Type B pancreatic cell (in vitro differentiated cells): ENCODE measurements at places on chromosomes 16 and 17.

DNA sequence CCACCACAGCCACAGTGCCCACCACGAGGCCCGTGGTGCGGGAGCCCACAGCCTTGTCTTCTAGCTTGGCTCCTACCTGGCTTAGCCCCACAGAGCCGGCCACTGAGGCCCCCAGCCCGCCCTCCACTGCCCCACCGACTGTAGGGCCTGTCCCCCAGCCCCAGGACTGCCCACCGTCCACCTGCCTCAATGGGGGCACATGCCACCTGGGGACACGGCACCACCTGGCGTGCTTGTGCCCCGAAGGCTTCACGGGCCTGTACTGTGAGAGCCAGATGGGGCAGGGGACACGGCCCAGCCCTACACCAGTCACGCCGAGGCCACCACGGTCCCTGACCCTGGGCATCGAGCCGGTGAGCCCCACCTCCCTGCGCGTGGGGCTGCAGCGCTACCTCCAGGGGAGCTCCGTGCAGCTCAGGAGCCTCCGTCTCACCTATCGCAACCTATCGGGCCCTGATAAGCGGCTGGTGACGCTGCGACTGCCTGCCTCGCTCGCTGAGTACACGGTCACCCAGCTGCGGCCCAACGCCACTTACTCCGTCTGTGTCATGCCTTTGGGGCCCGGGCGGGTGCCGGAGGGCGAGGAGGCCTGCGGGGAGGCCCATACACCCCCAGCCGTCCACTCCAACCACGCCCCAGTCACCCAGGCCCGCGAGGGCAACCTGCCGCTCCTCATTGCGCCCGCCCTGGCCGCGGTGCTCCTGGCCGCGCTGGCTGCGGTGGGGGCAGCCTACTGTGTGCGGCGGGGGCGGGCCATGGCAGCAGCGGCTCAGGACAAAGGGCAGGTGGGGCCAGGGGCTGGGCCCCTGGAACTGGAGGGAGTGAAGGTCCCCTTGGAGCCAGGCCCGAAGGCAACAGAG lies 10.5 kb downstream of the VASN start:
- peaks cover 18% of the 10 kb centered on the region for H3K4me1 ChIP-seq
- H3K4me3 ChIP-seq, result no peak overlapping the region
- DNase-seq, result no peak
- H3K27ac ChIP-seq, result no peak overlapping the region

GRCh38 chr17:2994441-2994840 lies 69.0 kb downstream of the OR1D5 start:
- H3K27me3 ChIP-seq, result no peaks in the 10 kb centered on the region
- no peak overlapping the region for H3K27ac ChIP-seq

GRCh38 chr16:22358000-22358399 lies 16.4 kb downstream of the CDR2 start:
- peaks cover 10% of the 10 kb centered on the region for H3K4me1 ChIP-seq
- no peak for DNase-seq
- H3K36me3 ChIP-seq, result peaks cover 21% of the 10 kb centered on the region

DNA sequence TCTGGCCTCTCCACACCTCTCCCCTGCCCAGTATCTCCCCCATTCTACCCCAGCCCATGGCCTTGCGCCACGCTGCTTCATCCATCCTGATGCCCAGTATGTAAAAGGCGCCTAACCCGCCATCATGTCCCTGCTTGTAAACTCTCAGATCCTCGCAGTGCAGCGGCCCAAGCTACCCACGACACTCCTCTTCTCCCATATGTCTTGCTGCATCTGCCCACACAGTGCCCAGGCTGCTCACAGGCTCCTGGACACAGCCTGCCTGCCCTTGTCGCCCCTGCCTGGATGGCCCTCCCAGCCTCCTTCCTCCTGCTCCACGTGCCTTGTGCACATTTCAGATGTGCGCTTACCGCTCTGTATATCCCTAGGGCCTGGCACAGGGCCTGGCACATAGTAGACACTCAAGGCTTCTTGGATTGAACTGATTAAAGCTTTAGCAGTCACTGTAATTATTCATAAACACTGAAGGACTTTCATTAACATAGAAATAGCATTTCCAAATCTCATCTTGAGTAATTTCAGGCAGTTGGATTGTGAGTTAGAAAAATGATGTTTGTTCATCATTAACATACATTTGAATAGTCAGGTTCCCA lies 129.1 kb downstream of the CLEC16A start:
- H3K27ac ChIP-seq, result no peak overlapping the region
- DNase-seq, result no peak
- peaks cover 24% of the 10 kb centered on the region for H3K36me3 ChIP-seq
- H3K27me3 ChIP-seq, result no peaks in the 10 kb centered on the region
- H3K4me1 ChIP-seq, result peaks cover 40% of the 10 kb centered on the region

DNA sequence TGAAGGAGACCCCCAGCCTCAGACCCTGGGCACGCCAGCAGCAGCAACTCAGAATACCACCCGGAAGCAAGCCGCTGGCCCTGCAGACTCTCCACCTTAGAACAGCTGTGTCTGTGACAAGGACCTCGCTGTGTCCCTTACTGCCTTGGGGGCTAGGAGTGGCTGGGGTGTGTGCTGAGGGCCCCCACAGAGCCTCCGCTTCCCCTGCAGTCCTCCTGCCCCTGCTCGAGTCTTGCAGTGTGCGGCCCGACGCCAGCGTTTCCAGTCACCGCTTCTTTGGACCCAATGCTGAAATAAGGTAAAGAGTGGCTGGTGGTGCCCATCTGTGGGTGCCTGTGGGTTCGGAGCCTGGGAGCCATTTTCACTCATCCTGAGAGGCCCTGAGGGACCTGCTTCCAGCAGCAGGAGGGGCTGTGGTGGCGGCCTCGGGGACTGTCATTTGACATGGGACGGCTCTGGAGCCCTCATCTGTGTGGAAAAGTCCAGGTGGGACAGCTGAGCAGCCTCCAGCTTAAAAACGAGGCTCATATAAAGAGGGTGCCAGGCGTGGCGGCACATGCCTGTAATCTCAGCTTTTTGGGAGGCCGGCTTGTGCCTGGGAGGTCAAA lies 14.7 kb upstream of the MC1R start:
- H3K27ac ChIP-seq, result peak overlapping the region; percentile 80
- DNase-seq, result no peak
- no peaks in the 10 kb centered on the region for H3K27me3 ChIP-seq

GRCh38 chr16:80997964-80998620 lies 8.6 kb downstream of the CMC2 start:
- H3K4me1 ChIP-seq, result peaks cover 12% of the 10 kb centered on the region
- peaks cover 11% of the 10 kb centered on the region for H3K36me3 ChIP-seq
- H3K27me3 ChIP-seq, result no peaks in the 10 kb centered on the region
- no peak overlapping the region for H3K27ac ChIP-seq
- no peak for DNase-seq

DNA sequence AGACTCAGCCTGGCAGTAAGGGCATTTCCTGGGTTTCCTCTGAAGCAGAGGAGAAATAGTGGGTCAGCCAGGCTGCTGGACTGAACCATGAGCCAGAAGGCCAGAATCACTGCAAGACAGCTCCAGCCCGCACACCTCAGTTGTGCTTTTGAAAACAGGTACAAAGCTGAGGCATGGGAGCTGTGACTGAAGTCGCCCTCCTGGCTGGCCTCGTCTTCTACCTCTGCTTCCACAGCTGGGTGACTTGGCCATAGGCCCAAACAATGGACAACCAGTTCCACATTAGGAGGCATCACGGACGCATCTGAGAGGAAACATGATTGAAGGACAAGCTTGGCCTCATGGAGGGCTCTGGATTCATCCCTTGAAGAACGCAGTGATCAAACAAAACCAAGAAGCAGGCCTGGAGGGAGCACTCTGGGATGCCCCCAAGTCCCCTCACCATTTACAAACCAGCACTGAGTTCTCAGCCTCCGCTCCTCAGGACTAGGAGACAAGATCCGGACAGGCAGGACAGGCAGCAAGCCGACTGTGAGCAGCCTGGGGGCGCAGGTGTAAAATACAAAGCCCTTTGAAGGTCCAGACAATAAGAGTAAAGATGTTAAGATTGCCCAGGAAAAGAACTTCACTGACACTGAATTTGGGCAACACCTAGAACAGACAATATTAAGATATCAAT lies 68.7 kb downstream of the N4BP1 start:
- peaks cover 8% of the 10 kb centered on the region for H3K36me3 ChIP-seq
- H3K4me1 ChIP-seq, result peaks cover 5% of the 10 kb centered on the region
- no peak overlapping the region for H3K4me3 ChIP-seq
- no peaks in the 10 kb centered on the region for H3K27me3 ChIP-seq
- peak overlapping the region; percentile 29 for H3K27ac ChIP-seq

- H3K36me3 ChIP-seq, result no peaks in the 10 kb centered on the region
- peaks cover 45% of the 10 kb centered on the region for H3K27me3 ChIP-seq
- no peak overlapping the region for H3K4me3 ChIP-seq
- peak; percentile 52 for DNase-seq
- H3K4me1 ChIP-seq, result peaks cover 16% of the 10 kb centered on the region
- no peak overlapping the region for H3K27ac ChIP-seq
These were observed 3.6 kb upstream of the CCL1 start for GRCh38 chr17:34366529-34367107.

DNA sequence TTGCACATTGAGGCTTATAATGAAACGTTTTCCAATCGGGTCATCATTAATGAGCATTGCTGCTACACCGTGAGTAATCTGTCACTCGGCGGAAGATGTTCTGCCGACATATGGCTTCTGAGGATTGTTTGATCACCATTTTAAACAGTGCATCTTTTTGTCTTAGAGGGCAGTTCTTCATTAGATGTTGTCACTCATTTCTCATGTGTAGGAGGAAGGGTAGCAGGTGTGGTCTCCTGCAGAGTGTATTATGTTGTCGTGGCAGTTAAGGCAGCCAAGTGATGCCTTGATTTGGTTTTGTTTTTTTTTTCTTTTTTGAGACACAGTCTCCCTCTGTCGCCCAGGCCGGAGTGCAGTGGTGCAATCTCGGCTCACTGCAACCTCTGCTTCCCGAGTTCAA lies 50.5 kb downstream of the SEC14L1 start:
- no peak for DNase-seq
- no peaks in the 10 kb centered on the region for H3K4me1 ChIP-seq
- no peak overlapping the region for H3K27ac ChIP-seq
- no peak overlapping the region for H3K4me3 ChIP-seq
- H3K36me3 ChIP-seq, result peaks cover 38% of the 10 kb centered on the region
- H3K27me3 ChIP-seq, result no peaks in the 10 kb centered on the region

- H3K36me3 ChIP-seq, result peaks cover 5% of the 10 kb centered on the region
- DNase-seq, result no peak
- no peaks in the 10 kb centered on the region for H3K27me3 ChIP-seq
- peaks cover 4% of the 10 kb centered on the region for H3K4me1 ChIP-seq
- no peak overlapping the region for H3K4me3 ChIP-seq
- no peak overlapping the region for H3K27ac ChIP-seq
These were observed 39.0 kb downstream of the SMURF2 start for GRCh38 chr17:64622931-64623654.

GRCh38 chr17:61130330-61130729 lies 269.3 kb upstream of the TBX2 start:
- peaks cover 61% of the 10 kb centered on the region for H3K4me1 ChIP-seq
- DNase-seq, result no peak
- no peak overlapping the region for H3K4me3 ChIP-seq

- no peak overlapping the region for H3K27ac ChIP-seq
- DNase-seq, result no peak
- no peaks in the 10 kb centered on the region for H3K36me3 ChIP-seq
- no peaks in the 10 kb centered on the region for H3K4me1 ChIP-seq
These were observed 24.7 kb upstream of the ZNF469 start for GRCh38 chr16:88358023-88358420.

GRCh38 chr16:79163691-79164387 lies 436.7 kb downstream of the MAF start:
- DNase-seq, result no peak
- H3K27ac ChIP-seq, result no peak overlapping the region
- peaks cover 26% of the 10 kb centered on the region for H3K4me1 ChIP-seq
- peak overlapping the region; percentile 35 for H3K4me3 ChIP-seq
- H3K36me3 ChIP-seq, result no peaks in the 10 kb centered on the region

DNA sequence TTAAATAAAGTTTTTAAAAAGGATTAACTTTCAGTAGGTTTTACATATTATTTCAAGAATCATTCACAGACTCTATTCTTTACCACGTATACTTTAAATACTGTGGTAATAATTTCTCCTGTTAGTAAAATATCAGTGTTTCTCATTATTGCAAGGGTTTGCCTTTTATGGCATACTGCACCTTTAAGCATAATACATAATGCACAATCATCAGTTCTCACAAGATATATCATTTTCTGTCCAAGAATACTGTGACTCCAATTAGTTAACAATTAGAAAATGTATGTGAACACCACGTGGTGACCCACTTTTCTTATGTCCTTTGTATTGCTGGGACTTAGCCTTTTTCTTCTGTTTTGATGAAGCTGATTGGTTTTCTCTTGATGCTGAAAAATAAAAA lies 25.7 kb downstream of the NME2 start:
- no peak overlapping the region for H3K4me3 ChIP-seq
- no peaks in the 10 kb centered on the region for H3K27me3 ChIP-seq
- H3K27ac ChIP-seq, result no peak overlapping the region

DNA sequence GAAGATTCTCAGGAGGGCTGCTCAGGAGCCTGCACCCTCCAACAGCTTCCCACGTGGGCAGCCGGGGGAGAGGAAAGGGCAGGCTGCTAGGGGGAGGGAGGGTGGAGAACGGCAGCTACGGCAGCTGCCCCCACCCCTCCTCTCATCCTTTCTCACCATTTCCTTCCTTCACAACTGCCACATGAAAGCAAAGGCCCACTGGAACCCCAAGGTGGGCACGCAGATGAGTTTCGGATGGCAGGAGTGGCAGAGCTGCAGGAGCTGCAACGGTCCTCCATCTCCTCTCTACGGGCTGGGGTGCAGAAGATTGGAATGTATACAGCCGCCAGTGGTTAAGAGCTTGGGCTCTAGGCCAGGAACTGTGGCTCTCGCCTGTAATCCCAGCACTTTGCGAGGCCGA lies 77.7 kb downstream of the GAS7 start:
- H3K4me3 ChIP-seq, result no peak overlapping the region
- H3K36me3 ChIP-seq, result no peaks in the 10 kb centered on the region
- peaks cover 34% of the 10 kb centered on the region for H3K27me3 ChIP-seq
- H3K4me1 ChIP-seq, result peaks cover 24% of the 10 kb centered on the region
- DNase-seq, result no peak

GRCh38 chr16:84791088-84791487 lies 28.7 kb upstream of the CRISPLD2 start:
- no peak for DNase-seq
- peaks cover under 1% of the 10 kb centered on the region for H3K36me3 ChIP-seq
- H3K4me1 ChIP-seq, result peaks cover 27% of the 10 kb centered on the region
- no peak overlapping the region for H3K4me3 ChIP-seq
- no peaks in the 10 kb centered on the region for H3K27me3 ChIP-seq

DNA sequence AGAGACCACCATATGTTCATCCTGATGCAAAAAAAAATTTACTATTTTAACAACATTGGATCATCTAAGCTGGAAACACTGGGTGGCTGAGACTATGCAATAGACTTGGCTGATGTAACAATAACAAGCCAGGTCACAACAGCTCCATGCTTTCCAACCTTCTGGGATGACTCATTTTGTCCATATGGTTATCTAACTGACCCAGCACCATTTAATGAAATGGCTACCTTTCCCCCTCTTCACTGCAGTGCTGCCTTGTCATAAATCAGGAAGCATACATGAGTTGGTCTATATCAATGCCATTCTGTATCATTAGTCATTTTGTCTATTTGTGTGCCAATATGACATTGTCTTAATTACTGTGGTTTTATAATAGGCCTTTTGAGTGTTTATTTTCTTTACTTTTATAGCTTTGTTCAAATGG lies 217.6 kb upstream of the KCNJ16 start:
- peaks cover 17% of the 10 kb centered on the region for H3K4me1 ChIP-seq
- no peaks in the 10 kb centered on the region for H3K27me3 ChIP-seq
- no peak overlapping the region for H3K27ac ChIP-seq
- no peak overlapping the region for H3K4me3 ChIP-seq
